NCI-H2081 treated with DMSO at 0.1 percent for 48 hours (cell line): ENCODE measurements at places on chromosomes 7 and 10.

- no peak for DNase-seq
These were observed 9.0 kb downstream of the MRPL43 start for GRCh38 chr10:100978121-100978900.

- no peak for DNase-seq
These were observed 123.0 kb downstream of the TCERG1L start for GRCh38 chr10:131188494-131188893.

- DNase-seq: no peak
These were observed 30.3 kb upstream of the NCAPG2 start for GRCh38 chr7:158734861-158735260.

DNA sequence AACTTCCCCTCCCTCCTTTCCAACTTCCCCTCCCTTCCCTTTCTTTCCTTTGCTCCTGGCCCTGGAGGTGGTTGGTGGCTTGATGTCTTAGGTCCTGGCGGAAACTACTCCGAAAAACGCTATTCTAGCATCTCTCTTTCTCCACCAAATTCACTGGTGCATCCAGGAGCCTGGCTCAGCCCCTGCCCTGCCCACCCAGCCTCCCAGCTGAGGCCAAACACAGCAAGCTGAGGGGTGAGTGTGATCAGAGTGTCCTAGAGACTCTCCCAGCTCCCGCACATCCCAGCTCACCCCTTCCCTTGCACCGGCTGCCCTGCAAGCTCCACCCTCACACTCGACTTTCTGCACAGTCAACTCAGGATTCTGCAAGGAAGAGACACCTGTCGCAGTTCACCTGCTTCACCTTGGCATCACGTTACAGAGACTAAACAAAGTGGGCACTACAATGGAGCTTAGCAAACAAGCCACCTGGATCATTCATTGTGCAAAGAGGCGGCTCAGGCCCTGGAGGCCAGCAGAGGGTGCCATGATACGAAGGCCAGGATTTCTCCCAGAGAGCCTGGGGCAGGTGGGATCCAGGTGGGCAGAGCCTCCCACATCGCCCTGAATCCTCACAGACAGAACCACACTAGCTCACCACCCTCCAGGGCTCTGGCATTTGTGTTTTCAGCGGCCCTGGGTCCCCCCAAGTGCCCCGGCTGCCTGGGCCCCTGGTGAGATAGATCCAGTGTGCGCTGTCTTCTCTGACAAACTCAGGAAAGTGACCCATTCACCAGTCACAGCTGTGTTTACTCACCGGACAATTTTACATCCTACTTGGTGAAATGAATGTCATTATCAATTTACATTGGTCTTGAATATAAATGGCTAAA, 169.6 kb downstream of the TCERG1L start:
- DNase-seq: peak; percentile 68

DNA sequence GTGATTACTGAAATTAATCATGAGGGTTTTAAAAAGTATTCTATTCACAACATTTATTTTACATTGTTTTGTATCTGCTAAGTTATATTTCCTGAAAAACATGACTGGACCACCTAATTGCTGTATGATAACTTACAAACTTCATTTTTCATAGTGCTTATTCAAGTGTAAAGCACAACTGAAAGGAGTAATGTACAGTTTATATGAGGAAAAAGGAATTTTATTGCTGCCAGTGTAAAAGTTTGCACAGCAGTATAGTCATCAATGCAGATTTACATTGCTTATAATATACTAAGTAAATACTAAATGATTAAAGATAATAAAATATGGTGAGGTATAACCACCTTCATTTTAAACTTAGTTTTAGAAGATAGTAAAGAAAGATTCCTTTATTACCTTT, 4.0 kb downstream of the PTEN start:
- no peak for DNase-seq

GRCh38 chr10:6014241-6014761, 37.0 kb upstream of the IL15RA start:
- DNase-seq: no peak

DNA sequence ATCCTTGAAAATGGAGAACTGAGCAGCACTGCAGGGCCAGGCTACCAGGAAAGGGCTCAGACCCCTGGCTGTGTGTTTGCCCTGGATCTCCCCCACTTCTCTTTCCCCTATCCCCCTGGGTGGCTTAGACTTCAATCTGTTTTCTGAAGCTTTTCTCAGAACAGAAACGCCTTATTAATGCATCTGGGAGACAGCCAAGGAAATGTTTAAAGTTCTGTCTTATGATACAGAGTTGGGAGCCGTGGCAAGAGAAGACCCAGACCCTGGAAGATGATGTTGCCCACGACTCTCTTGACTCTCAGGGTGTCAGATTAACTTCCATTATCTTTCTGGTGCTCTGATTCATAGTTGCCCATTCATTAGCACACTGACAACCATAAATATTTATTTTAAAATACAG, 107.1 kb downstream of the EBLN1 start:
- no peak for DNase-seq

DNA sequence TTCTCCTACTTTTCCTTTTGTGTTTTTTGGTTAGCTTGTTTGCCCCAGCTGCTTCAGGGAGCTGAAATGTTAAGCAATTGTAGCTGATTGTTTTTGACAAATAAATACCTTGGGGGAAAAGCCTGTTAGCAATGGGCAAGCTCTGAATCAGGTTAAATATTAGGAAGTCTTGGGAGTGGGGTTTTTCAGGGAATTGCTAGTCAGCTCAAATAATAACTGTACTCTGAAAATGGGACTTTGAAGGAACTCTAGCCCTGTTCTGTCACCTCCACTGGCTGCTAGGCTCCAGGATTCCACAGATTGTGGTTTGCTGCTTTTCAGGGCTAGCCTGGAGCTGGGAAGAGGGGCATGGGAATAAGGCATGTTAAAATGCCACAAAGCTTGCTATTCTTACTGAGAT, 39.5 kb downstream of the ADK start:
- DNase-seq: no peak

GRCh38 chr7:33781167-33781566, 124.2 kb upstream of the BMPER start:
- no peak for DNase-seq

GRCh38 chr7:153413540-153414287, 638.5 kb upstream of the DPP6 start:
- DNase-seq: no peak

DNA sequence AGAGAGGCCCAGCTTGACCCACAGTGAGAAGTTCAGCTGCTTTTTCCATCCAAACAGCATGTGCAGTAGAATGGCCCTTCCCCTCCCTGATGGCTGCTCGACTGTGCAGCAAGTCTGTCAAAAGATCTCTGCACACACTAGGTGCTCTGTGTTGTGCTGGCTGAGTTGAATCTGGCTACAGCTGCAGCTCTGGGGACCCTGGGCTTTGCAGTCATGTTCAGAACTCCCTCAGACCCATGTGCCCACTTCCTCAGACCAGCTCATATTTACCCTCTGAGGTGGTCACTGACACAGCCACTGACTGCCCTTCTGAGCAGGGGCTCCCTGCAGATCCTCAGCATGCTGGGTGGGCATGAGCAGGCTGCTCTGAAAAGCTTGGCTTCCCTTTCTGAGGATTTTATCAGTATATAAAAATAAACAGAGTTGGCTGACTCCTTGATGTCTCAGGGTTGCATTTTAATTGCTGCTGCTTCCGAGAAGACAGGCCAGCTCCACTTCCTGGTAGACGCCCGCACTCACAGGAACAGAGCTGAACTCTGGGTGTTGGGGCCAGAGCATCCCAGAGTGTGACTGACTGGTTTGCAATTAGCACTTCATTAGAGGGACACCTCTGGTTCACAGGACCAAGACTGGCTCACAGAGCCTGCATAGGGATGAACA, 507.9 kb downstream of the RPS24 start:
- no peak for DNase-seq

DNA sequence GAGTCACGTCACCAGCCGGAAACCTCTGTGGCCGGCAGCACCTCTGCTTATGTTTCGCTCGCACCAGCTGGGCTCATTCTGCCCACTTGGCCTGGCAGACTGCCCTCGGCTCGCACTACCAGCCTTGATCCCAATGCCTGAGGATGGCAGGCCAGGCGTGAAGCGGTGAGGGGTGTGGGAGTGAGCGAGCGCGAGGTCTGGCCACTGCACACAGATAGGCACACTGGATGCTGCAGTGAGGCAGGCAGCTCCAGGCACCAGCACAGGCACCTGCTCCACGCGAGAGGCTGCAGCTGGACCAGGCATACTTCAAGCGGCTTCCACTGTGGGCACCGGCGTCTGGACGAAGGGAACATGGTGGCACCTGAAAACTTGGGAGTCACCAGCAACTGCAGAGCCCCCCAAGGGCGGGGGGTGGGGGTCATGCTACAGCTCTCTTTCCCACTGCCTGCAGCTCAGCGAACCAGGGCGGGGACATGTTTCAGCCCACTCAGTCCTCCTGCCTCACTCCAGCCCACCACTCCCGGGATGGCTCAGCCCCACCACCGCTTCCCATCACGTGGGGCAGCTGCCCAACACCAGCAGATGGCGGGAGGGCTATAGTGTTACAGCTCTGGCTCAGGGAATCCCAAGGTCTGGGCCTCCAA, 5.4 kb upstream of the DMTF1 start:
- DNase-seq: no peak

- DNase-seq: peak; percentile 11
These were observed 340.2 kb upstream of the CELF2 start for GRCh38 chr10:10677479-10677878.

- DNase-seq: no peak
These were observed 608.7 kb downstream of the DNAJB9 start for GRCh38 chr7:109178342-109178741.

DNA sequence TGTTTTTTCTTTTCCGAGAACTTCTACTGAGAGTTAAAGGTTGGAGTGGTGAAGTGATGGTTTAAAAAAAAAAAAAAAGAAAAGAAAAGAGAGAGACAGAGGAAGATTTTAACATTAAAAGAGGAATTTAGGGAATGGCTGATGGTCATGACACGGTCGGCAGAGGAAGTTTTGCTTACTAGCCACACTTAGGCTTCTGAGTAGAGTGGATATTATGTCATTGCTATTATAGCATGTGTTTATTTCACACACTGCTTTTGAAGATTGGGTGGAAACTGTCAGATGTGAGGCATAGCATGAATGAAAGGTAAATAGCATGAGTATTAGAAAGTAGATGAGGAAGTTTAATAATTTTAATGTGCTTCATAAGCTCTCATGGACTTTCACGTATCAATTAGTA, 2.5 kb downstream of the KAT6B start:
- no peak for DNase-seq

GRCh38 chr10:88471899-88472298, 111.2 kb downstream of the RNLS start:
- no peak for DNase-seq

DNA sequence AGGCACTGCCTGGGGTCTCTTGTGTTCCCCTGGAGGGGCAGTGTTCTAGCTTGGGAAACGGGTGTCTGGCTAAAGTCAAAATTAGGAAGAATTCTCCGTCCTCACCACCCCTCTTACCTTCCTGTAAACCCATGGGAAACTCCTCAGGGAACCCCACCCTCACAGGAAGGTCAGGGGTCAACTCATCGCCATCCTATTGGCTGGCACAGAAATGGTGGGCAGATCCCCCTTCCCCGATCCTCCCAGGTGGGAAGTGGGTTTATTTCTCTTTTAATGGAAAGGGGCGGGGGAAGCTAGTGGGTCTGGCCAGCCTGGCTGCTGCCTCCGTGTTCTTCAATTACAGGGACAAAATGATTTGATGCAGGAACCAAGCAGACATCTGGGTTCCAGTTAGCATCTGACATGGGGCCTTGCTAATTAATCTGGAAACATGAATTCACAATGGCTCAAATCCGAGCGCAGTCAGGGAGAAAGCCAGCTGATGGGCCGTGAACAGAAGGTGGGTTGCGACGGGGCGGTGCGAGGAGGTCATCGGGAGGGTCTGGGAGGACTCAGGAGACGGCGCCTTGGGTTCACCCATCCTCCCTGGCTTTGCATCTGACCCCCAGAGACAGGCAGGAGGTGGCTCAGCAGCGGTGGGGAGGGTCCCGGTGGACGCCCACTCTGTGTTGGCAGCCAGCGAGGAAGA, 66.6 kb downstream of the SLIT1 start:
- DNase-seq: no peak
